ENCODE measurements at places on chromosomes 7 and 10.

DNA sequence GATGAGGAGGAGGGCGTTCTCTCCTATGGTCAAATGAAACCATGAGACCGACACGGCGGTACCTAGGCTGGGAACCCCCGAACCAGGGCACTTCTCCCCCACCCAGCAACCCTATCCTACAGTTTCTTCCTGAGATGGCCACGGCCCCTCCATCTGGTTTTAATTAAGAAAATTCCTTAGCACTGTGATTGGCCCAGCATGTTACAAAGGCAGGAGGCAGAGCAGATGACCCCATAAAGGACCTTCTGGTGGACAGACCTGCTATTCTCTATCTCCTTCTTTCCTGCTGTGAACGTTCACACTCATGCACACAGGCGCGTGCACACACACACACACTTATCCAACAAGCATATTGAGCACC, 129.4 kb downstream of the RGS10 start:
- DNase-seq: peak; percentile 73

DNA sequence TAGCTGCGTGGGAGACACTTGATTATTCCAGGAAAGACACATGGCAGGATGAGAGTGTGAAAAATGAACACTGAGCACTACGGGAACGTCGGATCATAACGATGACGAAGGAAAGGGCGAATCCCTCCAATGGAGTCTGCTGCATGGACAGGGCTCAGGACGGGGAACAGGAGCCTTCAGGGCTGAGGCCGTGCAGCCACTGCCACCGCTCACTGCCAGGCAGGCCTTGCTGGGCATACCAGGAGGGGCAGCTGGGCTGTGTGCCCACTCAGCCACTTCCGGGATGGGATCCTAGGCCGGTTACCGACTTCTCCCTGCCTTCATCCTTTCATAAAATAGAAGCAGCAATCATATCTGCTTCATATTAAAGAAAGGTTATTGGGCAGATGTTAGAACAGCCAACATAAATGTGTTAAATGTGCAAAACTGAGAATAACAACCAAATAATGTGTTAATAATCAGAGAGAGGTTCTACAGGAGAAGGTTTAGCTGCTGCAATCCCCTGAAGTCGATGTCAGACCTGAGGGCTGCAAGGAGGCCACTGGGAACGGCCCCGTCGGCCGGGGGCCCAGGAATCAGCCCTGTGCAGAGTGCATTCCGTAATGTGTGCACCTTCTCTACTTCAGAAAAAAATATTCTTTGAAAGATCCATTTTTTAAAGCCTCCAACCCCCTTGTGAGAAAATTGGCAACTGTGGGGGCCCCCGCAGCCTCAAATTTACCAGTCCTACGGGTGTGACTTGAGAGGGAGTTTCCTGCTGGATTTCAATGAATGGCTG, 63.6 kb downstream of the ADARB2 start:
- no peak for DNase-seq

- DNase-seq: no peak
Measured at GRCh38 chr7:79340212-79340611, 113.3 kb downstream of the MAGI2 start.

GRCh38 chr10:78250313-78251015, 216.8 kb downstream of the RPS24 start:
- DNase-seq: no peak

- peak; percentile 44 for DNase-seq
Measured at GRCh38 chr10:119219871-119220270, 12.5 kb downstream of the GRK5 start.

DNA sequence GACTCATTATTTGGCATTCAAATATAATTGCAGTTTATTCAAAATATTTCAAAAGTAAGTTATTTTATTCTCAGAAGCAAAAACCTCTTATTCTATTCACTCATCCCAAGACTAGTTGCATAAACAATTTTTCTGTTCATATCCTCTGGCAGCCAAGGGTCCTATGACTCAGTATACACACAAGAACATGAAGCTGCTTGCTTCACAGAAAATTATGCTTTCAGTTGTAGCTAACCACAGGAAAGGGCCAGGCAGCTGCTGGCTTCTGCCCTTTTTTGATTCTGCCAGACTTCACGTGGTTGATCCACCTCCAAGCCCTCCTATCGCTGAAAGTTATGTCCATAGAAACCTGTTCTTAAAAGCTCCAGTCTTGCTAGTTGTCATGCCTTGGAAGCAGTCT, 108.8 kb downstream of the ABCA13 start:
- peak; percentile 82 for DNase-seq

DNA sequence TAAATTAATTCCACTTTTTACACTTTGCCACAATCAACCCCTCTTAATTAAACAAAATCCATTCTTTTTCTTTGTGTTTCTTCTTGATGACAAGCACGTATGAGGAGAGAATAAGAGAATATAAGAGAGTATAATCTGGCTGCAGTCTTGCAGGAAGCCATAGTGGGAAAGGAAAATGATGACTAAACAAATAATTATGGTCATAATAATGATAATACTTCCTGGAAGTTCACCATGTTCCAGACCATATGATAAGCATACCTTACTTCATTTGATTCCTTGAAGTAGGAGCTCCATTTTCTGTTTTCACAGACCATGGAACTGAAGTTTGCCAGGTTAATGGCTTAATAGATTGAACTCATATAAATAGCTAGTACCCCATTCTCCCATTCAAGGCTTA, 237.8 kb downstream of the SEMA3D start:
- peak; percentile 17 for DNase-seq

GRCh38 chr7:129454249-129454551, 20.0 kb downstream of the STRIP2 start:
- no peak for DNase-seq

- DNase-seq: peak; percentile 8
Measured at GRCh38 chr7:2354939-2355704, 495 bp downstream of the EIF3B start.

GRCh38 chr7:141646826-141647480, 55.0 kb downstream of the DENND11 start:
- peak; percentile 56 for DNase-seq

DNA sequence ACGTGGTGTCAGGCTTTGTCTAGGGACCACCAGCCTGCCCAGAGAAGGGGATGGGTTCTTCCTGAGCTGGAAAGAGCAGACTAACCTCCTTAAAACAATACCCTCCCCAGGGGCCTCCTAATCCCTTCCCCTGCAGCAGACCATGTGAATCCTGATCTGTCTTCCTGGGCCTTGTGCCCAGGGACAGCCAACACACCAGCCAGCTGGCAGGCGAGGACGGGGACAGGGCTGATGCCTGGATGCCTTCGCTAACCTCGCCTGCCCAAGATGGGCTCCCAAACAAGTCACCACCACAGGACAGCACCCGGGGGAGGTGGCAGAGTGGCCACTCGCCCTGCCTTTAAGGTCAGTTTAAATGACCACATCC, 17.6 kb downstream of the PODXL start:
- no peak for DNase-seq

DNA sequence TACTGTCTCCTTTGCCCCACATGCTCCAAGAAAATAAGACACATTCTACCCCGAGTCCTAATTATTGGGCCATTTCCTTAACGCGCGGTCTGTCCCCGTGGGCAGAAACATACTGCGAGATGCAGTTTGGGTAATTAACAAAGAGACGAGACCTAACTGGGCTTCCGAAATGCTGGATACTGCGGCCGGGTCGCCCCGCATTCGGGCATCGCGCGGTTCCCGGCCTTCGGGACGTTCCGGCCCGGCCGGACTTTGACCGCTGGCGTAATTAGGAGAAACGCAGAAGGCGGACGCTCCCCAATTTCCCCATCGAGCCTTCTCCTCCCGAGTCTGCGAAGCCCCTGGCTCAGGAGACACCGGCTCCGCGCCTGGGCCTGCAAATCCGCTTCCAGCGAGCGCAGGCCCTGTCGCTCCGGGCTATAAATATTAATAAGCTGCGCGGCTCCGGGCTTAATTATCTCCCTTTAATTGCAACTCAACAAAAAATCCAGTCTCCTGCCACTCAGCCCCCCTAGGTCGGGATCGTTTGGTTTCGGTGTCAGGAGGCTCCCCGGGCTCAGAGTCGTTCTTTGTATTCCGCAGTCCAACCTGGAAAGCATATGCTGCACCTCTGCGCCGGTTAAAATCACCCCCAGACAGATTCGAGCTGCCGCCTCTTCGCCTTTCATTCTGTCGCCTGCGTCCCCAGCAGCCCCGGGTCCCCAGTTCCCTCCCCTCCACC, 131.5 kb downstream of the SPAG6 start:
- no peak for DNase-seq

DNA sequence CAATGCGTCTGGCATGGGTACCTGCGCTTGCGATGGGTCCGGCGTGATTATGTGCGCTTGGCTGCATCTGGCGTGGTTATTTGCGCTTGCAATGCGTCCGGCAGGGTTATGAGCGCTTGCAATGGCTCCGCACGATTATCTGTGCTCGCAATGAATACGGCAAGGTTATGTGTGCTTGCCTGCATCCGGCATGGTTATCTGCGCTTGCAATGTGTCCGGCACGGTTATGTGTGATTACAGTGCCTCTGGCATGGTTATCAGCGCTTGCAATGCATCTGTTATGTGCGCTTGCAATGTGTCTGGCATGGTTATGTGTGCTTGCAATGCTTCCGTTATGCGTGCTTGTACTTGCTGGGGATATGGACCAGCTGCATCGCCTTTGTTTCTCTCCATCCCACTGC, 37.7 kb downstream of the RBAK start:
- DNase-seq: no peak

- DNase-seq: no peak
Measured at GRCh38 chr10:25666276-25666675, 267.8 kb upstream of the MYO3A start.

DNA sequence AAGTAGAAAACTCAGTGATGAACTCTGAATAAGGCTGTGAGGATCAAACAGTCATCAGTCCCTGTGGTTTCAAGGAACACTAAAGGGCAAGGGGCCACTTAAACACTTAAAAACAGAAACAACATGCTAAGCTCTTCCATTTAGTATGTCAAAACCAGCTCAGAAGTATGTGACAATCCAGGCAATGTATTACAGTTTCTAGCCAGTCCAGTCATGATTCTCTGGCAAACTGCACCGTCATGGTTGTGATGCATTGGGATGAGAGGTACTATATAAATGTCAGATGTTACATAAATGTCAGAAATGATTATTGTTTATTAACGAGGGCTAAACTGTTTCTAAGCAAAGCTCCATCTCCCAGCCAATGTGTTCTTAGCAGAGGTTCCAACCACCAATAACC, 4.7 kb upstream of the CREB5 start:
- peak; percentile 91 for DNase-seq

- no peak for DNase-seq
Measured at GRCh38 chr10:71263376-71263775, 51.0 kb downstream of the UNC5B start.

GRCh38 chr10:17427666-17428350, 26.6 kb downstream of the ST8SIA6 start:
- no peak for DNase-seq

DNA sequence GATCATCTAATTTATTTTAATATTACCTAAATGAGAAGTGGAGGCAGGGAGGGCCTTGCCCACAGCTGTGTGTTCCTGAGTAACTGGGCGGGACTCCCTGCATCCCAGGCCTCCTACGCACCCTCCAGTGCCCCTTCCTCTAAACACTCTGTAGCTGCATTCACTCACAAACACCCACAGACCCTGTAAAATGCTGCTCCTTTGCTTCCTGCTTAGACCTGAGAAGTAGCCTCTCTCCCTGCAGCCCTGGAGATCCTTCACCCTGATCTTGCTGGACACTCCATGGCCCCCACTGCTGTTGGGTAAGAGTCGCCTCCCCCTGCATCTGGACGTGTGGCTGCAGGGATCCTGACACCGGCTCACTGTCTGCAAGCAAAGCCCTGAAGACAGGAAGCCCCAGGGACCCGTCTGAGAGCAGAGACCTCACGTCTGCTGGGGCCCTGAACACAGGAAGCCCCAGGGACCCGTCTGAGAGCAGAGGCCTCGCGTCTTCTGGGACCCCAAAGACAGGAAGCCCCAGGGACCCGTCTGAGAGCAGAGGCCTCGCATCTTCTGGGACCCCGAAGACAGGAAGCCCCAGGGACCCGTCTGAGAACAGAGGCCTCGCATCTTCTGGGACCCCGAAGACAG, 589.8 kb downstream of the DNAJB6 start:
- no peak for DNase-seq

- peak; percentile 26 for DNase-seq
Measured at GRCh38 chr10:79264942-79265341, 82.3 kb upstream of the PPIF start.

- no peak for DNase-seq
Measured at GRCh38 chr10:88551246-88551645, 31.9 kb downstream of the RNLS start.

DNA sequence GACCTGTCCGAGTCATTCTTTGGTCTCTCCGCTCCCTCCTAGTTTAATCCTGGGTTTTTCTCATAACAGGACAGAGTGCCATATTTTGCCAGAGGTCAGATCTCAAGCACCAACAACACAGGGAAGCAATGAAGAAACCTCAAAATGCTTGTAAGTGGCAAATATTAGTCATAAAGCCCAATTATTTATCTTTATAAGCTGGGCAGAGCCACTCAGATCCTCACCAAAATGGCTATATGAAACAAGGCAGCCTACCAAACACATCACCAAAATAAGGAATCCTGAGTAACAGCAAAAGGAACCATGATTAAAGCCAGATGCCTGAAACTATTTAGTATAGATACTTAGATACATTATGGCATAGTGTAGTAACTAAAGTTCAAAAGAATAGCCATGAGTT, 4.7 kb downstream of the ECD start:
- peak; percentile 54 for DNase-seq

- DNase-seq: no peak
Measured at GRCh38 chr10:103969436-103969835, 2.5 kb downstream of the SLK start.
